Choroid plexus epithelial cell (primary cell): ENCODE measurements at places on chromosomes 4 and X.

- no peak for DNase-seq
These were observed 2.5 kb upstream of the RS1 start for GRCh38 chrX:18674417-18674787.

DNA sequence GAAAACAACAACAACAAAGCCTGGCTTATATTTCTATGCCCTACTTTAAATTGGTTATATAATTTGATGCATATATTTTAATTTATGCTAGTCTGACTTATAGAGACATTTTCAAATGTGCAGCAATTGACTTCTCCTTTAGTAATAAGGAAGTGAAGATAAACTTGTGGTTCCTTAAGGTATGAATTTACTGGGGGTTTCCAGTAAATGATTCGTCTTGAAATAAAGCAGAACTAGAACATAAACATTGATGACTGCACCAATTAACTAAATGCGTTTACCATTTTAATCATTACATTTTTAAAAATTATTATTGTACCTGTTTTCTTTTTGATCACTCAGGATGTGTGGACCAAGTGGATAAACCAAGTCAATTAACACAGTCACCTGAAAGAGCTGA lies 99.6 kb upstream of the CCSER1 start:
- DNase-seq: no peak

GRCh38 chr4:121308328-121308663 lies 72.5 kb downstream of the QRFPR start:
- no peak for DNase-seq

- DNase-seq: no peak
These were observed 18.4 kb downstream of the SMS start for GRCh38 chrX:21958916-21959315.

DNA sequence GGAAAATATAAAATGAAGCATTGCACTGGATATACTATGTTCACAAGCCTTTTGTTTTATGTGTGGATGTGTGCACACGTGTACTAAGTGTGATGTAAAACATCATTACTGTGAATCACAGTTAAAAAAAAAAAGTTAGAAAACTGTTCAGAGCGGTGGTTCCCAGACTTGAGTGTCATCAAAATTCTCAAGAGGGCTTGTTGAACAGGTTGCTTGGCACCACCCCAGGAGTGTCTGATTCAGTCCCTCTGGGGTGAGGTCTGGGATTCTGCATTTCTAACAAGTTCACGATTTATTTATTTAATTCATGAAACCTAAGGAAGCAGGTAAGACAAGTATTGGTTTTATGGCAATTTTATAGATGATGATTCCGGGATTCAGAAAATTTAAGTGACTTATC lies 1.8 kb downstream of the CENPU start:
- no peak for DNase-seq

- no peak for DNase-seq
These were observed 540.2 kb upstream of the TENM3 start for GRCh38 chr4:181702864-181703495.

GRCh38 chr4:147924604-147925412 lies 192.9 kb downstream of the ARHGAP10 start:
- DNase-seq: peak; percentile 77

DNA sequence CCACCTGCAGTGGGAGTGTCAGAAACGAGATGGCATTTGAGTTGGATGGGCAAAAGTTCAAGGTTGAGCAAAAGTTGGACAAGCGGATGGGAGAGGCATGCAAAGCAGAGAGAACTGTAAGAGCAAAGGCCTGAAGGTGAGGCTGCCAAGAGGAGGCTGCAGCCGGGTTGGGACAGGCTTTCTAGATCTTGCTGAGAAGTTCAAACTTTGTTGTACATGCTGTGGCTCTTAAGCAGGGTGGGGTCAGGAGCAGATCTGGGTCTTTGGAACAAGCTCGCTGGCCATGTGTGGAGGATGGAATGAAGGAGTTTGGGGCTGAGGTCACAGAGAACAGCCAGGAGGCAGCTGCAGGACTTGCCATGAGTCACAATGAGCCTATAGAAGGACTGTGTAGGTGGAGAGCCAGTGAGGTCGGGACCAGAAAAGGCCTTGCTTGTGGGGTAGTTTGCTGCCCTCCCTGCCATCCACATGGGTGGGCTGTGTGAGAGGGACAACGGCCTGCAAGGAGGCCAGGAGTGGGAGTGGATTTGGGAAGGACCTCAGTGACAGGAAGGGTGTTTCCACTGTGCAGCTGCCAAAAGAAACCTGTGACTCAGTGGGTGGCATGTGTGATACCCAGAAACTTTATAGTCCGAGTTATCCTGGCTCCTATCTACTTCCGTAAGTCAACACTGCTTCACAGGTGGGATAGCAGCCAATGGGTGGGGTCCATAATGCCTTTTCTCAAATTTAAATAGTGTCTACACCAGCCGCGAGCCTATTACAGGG lies 210.4 kb downstream of the MID1IP1 start:
- no peak for DNase-seq

GRCh38 chr4:95197353-95197752 lies 351.4 kb downstream of the UNC5C start:
- no peak for DNase-seq

GRCh38 chr4:163467082-163467770 lies 6.3 kb downstream of the TKTL2 start:
- no peak for DNase-seq

GRCh38 chr4:123922847-123923246 lies 526.3 kb downstream of the SPRY1 start:
- DNase-seq: no peak

DNA sequence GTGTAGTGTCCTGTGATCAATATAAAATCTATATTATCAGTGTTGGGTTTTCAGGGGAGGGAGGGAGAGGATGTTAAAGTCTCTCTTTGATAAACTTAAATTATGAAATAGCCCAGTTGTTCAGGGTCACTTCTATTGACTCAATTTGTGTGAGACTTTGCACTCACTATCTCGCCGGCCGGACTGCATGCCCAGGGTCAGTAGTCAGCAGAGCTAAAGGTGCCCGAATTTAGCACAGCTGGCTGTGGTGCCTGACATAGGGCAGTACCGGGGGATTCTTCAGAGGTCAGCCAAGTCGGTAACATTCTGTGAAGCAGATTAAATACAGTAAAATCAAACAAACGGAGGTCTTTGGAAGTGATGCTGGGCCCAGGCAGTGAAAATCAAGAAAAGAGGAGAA lies 19.2 kb downstream of the GABRQ start:
- no peak for DNase-seq

DNA sequence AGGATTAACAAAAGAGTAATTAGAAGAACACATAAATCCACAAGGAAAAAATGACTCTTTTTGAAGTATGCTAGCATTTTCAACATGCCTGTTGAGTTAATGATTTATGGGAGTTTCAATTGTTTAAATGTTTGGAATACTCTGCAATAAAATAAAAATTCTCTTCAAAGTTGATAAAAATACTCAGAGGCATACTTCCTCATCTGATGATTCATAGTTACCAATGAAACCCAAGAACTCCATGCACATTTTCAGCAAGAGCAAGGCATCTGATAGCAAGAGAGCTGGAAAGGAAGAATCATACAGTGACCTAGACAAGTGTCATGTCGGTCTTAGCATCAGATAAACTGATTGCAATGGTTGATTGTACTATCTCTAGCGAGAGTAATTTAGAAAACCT lies 443.7 kb upstream of the ATOH1 start:
- DNase-seq: peak; percentile 63

- DNase-seq: peak; percentile 67
These were observed 1.2 kb downstream of the WDR44 start for GRCh38 chrX:118347131-118347530.

- no peak for DNase-seq
These were observed 178.3 kb downstream of the OPHN1 start for GRCh38 chrX:68254738-68255645.

- no peak for DNase-seq
These were observed 90.6 kb upstream of the STOX2 start for GRCh38 chr4:183814461-183814860.

DNA sequence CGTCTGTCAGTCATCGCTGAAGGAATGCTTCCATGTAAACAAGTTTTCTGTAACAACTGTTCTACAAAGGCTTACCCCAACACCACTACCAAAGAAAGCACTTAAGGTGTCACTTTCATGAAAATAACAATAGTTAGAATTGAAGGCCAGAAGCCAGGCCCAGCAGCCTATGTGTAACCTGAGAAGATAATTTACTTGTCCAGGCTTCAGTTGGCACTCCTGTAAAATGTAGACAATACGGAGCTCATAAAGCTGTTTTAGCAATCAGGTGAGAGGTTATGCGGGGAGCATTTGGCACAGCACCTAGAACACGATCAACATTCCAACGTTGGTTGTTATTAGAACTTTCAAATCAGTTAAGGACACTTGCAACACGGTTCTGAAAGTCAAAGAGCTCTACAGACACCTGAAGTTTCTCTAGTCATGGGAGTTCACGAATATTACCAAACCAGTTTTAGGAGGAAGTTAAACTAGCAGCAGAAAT lies 15.7 kb downstream of the ADGRA3 start:
- DNase-seq: no peak

DNA sequence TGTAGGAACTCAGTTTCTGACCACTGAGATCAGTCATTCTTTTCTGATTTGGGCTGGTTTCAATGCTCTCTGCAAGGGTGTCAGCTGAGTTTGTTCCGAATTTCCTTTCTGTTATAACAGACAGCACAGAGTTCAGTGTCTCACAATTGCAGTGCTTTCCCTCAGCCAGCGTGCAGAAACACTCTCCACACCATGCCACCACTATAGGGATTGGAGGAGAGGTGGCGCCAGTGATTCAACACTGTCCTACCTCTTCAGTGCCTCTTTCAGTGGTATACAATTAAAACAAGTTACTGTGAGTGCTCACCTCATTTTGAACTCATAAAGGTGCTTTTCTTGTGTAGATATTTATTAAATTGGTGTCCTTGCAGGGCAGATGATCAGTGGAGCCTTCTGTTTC lies 413.2 kb upstream of the CXorf51B start:
- DNase-seq: no peak

DNA sequence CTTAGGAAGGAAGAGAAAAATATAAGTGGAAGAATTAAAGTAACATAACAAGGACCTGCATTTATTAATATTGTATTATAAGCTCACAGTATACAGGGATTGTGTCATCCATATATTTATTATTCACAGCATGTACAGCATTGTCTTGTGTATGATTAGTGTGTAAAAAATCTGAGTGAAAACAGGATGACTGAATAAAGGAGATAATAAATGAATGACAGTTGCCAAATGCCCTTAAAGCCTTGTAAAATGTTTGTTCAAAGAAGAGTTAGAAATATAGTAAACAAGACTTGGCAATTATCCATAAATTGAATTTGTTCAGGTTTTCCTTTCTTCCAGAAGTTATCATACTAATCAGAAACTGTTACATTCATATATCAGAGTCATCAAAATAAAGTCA lies 172.7 kb downstream of the BTC start:
- no peak for DNase-seq
